Stimulated activated CD4-positive, alpha-beta T cell treated with anti-CD3 and anti-CD28 coated beads, Interleukin-15, amount 100 ng/mL, for 24 hours (primary cell): ENCODE measurements at places on chromosomes 1 and 21.

DNA sequence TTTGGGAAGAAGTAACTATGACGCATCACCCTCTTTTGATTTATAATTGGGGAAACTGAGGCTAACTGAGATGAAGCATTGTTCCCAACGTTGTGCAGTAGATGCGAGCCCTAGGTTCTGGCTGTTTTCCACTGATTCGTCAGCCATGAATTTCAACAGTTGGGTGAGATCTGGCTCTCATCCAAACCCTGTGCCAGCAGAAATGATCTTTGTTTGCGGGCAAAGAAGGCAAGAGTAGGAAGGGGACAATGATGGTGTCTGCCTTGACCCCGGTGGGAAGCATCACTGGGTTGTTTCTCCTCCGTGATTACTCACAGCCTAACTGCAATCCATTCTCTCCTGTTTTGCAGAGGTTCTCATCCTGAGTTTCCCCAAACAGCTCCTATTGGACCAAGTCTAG is 142.3 kb downstream of the MIS18A start:
- DNase-seq: no peak

DNA sequence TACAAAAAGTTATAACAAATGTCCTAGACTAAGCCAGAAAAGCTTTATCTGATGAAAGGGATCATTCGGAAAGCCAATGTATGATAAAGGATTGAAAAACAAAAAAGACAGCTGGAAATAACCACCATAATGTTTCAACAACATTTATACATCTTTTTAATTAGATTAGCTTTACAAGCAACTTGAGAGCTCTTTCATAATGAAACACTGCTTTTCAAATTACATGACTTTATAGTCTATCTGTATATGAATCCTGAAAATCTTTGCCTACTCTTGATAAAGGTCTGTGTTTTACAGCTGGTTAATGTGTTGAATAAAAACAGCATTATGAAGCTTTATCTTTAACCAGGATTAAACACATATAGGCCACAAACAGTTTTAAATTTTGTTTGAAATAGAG is 25.5 kb downstream of the SPRTN start:
- no peak for DNase-seq

GRCh38 chr1:178613271-178613945 is 100.5 kb downstream of the TEX35 start:
- no peak for DNase-seq

DNA sequence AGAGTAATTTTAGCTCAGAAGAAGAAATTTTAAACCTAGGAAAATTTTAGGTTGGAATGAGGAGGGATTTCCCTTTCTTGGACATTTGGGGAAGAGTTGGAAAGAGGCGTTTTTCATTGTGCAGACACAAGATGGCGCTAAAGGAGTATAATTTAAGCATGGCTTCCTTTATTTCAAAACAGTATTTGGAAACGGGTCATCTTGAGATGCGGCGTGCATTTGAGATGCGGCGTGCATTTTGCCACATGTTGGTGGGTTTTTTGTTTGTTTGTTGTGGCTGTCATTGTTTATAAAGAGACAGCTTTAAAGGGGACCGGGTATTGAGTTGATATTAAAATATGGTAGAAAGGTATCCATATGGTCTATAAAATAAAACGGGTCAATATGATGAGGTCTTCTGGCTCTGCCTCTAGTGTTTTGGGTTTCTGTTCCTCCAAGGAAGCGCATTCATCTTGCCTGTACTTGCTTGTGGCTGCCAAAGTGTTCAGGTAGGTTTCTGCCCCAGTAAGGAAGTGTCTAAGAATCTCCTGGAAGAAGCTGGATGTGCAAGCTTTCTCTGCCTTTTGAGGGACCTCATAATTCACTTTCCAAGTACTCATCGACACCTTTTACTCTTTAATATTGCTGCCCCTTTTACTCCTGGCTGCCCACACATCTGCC is 210.3 kb downstream of the SLC35F3 start:
- DNase-seq: peak; percentile 41

- DNase-seq: no peak
Measured at GRCh38 chr1:212045981-212046380, 10.4 kb downstream of the DTL start.

DNA sequence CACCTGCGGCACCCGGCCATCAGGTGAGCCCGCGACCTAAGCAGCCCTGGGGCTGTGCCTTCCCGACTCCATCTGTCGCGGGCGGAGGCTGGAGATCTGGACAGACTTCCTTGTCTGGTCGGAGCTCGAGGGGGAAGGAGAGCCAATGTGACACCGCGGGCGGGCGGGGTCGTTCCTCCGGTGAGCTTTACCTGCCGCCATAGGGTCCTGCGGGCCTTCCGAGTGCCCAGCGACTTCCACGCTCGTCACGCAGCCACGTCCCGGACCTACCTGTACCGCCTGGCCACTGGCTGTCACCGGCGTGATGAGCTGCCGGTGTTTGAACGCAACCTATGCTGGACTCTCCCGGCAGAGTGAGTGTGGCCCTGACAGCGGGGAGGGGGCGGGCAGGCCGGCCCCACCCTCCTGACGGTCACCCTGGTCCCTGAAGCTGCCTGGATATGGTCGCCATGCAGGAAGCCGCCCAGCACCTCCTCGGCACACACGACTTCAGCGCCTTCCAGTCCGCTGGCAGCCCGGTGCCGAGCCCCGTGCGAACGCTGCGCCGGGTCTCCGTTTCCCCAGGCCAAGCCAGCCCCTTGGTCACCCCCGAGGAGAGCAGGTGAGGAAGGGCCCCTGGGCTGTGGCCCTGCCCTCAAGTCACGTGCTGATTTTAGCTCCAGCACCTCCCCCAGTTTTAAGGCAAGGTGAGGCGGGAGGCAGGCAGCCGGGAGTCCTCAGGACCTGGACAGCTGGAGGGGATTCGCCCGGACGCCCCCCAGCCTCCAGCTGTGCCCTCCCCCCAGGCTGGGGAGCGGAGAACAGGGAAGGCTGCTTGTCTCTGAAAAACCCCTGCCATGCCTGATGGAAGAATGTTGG is 1.1 kb downstream of the PUSL1 start:
- peak; percentile 48 for DNase-seq

DNA sequence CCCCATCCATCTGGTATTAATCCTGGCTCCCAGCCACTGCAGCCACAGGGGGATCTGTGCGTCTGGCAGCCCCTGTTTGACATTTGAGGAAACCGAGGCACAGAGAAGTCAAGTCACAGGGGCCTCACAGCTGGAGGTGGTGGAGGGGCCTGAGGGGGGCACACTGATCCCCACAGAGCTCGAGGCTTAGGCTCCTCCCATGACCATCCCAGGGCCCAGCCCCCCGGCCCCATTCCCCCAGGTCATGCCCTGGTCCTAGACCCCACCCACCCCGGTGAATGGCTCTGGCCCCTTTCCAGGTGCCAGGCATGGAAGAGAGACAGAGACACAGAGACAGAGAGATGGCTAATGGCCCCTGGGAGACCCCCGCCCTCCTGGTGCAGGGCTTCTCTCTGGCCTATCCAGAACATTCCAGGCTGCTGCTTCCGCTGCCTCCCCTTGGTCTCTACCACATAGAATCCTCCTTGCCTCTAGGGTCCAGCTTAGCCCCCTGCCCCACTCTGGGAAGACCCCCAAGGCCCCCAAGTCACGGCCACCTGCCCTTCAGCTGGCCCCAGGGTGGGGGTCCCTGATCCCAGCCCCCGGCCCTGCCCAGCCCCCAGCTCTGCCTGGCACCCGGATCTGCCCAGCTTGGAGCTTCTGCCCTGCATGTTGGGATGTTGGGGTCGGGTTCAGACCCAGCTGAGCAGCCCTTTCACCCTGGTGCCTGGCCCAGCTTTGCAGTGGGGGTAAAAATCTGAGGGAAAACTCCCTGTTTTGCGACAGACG is 29.2 kb upstream of the LRRC3 start:
- no peak for DNase-seq

GRCh38 chr1:22500471-22500870 is 48.8 kb downstream of the ZBTB40 start:
- no peak for DNase-seq

DNA sequence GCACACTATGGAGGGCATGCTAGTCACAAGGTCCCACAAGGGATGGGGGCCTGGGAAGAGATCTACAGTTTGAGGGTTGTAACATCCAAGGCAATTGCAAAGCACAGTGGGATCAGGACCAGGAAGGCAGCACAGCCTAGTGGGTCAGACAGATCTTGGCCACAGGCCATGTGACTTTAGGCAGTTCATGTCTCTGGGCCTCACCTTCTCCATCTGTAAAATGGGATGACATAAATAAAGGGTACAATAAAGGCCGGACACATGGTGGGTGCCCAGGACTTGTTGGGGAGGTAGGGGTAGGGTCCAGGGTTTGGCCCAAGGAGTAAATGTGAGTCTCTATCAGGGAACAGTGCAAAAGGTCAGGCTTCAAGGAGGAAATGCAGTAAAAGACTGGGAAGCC is 18.1 kb upstream of the IGSF21 start:
- no peak for DNase-seq

DNA sequence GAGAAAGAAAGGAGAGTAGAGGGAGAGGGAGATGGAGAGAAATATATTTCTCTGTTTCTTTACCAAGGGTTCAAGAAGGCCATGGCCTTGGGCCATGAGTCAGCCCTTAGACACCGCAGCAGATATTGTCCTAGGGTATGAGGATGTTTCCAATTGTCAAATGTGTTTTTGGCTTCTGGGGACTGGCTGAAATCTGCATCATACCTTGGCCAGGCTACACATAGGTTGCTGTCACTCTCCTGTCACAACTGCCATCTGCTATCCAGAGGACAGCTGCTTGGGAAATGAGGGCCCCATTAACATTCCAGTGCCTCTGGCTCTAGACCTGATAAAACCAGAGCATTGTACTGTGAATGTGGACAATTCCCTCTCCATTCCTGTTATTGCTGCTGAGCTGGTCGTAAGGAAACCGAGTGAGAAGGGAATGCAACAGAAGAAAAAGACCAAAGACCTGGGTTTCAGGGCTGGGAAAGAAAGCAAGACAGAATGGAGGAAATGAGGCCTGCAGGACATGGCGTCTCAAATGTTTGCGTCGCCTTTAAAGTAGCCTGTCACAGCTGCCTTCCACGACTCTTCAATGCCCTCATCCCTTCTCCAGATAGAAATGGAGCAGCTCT is 8.8 kb upstream of the PIGC start:
- no peak for DNase-seq

DNA sequence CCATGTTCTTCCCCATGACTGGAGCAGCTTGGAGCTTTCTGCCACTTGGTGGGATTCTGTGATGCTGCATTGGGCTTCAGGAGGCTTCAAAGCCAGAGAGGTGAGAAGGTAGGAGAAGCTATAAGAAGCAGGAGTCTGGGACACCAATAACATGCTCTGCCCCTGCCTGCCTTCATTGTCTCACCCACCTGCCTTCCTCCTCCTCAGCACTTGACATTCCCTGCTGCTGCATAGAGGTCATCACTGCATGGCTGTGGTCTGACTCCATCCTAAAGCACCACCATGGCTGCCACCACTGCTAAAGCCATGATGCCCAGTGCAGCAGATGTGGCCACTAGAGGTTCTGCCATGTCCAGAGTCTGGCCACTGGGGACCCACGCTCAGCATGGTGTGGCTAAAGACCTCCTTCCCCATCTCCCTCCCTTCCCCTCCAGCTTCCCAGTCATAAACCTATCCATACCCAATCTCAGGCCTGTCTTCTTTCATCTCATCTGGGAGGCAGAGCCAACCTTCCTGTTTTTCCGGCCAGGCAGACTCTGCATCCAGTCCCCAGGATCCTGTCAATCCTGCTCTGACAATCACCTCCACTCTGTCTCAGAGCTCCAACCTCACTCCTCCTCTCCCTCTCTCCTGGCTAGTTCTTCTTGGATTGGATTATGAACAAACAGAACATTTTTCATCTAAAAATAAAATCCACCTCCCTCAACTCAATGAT is 285.1 kb upstream of the POU3F1 start:
- DNase-seq: no peak

GRCh38 chr1:42801832-42802473 is 15.0 kb upstream of the ERMAP start:
- DNase-seq: no peak

DNA sequence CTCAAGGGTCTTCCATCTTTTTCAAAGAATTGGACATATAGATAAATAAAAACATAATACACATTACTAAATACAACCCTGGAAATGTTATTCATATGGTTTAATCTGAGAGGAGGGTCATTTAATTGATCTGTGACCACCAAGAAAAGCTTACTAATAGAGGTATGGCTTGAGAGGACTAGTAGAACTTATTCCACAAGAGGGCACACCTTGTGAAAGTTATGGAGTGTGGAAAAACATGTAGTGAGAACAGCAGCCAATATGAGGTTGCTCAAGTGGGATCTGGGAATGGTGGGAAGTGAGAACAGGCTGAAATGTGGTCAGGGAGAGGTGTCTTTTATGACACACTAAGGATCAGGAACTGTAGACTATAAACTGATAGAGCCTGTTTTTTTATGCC is 973.5 kb upstream of the B3GALT2 start:
- no peak for DNase-seq

DNA sequence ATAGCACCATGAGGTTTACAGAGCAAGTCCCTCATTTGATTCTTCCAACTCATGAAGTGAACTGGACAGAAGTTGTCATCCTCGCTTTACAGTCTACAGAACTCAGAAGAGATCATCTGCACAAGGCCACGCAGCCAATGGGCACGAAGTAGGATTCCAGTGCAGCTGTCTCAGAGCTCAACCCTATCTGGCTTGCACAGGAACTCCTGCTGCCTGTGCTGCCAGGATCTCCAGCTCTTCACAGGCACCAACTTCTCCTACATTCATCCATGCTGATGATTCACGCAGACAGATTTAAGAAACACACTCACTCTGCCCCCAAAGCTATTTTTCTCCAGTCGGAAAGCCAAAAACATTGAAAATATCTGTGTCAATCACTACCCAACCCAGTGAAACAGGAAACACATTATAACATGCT is 157.0 kb downstream of the RERE start:
- no peak for DNase-seq

DNA sequence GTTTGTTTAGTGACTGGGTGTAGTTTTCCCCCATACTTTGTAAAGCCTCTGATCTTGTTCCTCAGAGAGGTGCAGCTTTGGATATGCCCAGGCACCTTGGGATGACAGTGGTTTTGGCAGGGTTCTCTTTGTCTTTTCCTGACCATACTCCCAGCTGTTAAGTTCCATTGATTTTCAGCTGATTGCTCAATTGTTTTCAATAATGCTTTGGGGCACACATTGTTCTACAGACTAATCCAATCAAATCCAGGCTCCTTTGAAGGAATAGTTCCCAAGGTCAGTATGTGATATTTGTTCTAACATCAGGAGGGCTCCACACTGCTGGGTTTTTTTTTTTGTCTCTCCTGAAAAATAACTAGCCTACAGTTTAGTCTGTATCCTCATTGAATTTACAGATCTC is 24.8 kb downstream of the PPP2R5A start:
- DNase-seq: no peak

DNA sequence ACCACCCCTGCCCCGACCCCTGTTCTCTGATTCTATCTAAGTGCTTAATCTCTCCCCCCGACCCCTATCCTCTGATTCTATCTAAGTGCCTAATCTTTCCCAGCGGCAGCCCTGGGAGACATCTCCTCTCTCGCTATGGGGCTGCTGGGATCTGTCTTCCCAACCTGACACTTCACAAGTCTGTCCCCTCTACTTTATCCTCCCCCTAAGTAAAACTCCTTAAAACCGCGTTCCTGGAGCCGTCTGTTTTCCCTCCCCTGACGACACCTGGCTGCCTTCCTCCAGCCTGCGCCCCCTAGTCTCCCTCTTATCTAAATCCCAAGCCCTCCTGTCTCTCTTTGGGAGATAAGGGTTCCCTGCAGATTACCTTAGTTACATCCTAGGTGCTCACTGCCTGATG is 30.5 kb downstream of the EPHB2 start:
- DNase-seq: no peak

- no peak for DNase-seq
Measured at GRCh38 chr1:245807306-245807705, 652.5 kb downstream of the KIF26B start.

- DNase-seq: no peak
Measured at GRCh38 chr1:29417971-29418370, 181.6 kb downstream of the PTPRU start.

GRCh38 chr21:33334824-33335223 is 10.1 kb downstream of the IFNAR1 start:
- DNase-seq: no peak
